Left lung (tissue), 14 donors: ENCODE measurements at places on chromosomes 1 and 21. TPM values are rescaled to one million over a fixed set of nuclear protein-coding genes. Genes with fewer than 3 reads are reported as not detected.

Gene LCE1D
- not detected for total RNA-seq

GRCh38 chr1:9996624-9997582, at the start of gene RBP7:
TSS of gene RBP7 (plus strand) at chr1:9997228. CDS start at chr1:9997259, 31 bp downstream.
- DNase-seq = no peak

DNA sequence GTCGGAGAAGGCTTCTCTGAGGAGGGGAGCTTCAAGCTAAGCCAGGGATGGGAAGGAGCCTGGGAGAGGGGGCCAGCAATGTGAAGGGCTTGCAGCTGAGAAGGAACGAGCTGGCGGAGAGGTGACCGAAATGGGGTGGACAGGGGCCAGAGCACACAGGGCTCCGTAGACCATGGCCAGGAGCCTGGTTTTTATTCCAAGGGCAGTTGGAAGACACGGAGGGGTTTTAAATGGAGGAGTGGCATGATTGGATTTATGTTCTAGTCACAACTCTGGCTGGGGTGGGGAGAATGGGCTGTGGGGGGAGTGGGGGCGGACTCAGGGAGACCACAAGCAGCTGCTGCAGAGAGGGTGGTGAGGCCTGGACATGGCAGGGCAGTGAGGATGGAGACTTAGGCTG, 5.1 kb upstream of the EPS8L3 start:
- DNase-seq = no peak

DNA sequence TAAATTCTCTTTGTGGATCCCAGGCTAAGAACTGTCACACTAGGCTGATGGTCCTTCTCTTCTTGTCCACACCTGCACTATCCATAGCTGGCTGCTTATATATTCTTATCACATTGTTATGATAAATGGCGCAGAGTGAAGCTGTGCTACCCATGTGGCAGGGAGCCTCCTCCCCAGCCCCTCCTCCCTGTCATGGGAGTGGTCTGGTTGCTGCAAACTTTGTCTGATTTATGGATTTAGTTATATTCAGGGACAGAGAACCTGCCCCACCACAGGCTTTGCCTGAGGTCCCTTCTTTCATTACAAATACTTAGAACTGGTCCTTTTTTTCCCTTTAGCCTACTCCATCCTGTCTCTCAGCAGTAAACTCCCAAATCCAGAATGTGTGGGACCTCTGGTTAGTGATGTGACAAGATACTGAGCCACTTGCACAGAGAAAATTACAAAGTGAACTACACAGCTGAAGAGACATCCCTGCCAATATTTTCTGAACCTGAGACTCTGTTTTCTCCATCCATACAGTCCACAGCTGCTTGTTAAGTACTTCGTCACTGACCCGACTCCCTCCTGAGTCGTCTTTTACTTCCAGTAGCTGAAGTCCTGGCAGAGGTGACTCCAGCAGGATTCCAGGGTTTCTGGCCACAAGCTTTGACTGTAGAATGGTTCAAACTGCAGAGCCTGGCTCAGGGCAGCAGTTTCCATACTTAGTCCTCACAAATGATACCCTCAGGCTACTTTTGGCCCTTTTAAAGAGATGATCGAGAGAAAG, 37.6 kb downstream of the PTGFRN start:
- no peak for DNase-seq

DNA sequence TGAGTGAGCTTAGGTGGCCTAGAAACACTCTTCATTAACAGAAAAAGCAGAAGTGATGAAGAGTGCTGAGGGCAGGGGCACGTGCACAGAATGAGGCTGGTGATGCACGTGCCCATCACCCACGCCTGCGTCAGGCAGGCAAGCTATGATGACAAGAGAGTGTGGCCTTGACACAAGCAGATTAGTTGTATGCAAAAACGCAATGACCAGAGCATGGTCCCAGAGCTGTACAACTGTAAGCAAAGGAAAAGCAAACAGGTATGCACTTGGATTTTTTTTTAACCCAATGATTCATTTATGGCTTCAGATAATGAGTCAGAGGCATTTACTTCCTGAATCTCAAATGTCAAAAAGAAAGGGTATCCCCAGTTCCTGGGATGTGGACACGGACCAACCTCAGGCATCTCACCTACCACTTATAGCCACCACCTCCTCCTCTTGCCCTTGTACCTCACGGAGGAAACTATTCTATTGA, 9.1 kb upstream of the TMEM61 start:
- DNase-seq = no peak

GRCh38 chr1:215267495-215267894, 185.0 kb downstream of the KCNK2 start:
- DNase-seq = no peak
